Right renal pelvis (tissue), 4 donors: ENCODE measurements at places on chromosomes 2 and 18.

DNA sequence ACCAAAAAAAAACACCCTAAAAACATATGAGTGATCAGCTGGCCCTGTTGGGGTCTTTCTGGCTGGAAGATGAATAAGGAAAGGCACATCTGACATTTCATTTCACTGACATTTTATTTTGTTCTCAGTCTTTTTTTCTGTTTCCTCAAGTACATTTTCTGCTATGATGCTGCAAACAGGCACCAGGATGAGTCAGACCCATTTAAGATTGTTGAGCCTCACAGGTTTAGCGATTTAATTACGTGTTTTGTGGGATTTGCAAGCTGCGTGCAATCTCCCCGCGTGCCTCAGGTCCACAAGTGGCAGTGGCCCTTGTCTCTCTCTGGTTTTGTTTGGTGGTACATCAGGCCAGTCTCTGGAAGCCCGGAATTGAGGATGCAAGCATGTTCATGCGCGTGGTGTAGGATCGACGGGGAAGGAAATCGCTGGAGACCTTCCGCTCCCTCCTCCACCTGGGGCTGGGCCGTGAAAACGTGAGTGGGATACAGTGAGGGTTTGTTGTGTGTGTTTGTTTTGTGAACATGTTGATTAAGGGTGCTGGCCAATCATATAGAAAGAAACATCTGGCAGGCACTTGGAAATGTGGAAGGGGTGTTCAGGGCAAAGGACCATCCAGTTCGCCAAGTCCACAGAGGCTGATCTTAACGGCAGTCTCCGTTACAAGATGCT is 120.2 kb upstream of the ZNF516 start:
- no peak for DNase-seq

- no peak for DNase-seq
Measured at GRCh38 chr2:9178904-9179571, 27.6 kb upstream of the ASAP2 start.

DNA sequence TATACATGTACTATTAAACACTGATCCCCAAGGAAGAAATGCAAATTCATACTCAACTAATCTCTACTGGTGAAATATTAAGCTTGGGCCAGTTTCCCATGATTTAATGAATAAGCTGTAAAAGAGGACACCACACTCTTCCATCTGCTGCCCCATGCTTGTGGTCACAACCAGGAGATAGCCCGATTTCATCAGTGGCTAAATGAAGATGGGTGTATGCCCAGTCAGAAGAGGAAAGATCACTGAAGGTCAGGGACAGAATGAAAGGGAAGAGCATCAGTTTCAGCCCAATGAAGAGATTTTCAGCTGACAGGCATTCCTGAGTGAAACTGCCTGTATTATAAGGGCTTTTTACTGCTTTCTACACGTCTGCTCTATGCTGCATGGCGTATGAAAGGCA is 103.5 kb downstream of the KCNS3 start:
- no peak for DNase-seq

GRCh38 chr2:44939106-44940048 is 2.1 kb upstream of the SIX3 start:
- DNase-seq: no peak

GRCh38 chr2:148569221-148569620 is 75.3 kb upstream of the EPC2 start:
- no peak for DNase-seq

DNA sequence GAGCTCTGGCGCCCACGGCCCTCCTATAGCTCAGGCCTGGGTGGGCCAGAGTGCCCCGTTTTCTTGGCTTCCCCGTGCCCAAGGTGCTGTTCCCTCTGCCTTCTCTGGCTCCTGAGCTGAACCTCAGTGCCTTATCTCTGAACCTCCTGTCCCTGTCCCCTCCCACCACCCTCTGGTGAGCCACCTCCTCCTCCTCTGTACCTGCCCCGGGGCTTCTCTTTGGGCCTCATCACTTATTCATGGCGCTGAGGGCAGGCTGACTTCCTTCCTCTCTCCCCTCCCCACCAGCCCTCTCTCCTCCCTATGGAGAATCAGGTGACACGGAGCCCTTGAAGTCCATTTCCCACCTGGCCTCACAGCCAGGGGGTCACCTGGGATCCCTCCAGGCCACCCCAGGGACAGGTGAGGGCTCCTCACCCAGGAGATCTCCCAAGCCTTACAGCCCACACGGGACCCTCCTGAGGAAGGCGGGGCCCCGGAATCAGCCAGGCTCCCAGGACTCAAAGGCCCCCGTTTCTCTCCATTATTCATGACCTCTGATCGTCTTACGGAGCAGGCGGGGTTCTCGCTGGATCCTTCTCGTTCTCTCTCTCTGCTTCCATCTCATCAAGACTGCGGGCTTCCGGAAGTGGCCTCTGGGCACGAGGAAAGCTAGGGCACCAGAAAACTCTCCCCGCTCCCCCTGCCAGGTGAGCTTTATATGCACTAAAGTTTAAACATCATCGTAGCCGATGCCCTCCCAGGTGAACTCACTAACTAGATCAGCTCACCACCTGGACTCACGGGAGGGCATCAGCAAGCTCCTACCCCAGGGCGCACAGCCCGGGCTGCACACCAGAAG is at the start of gene LOXHD1:
Gene LOXHD1, minus strand, starts transcription at position 106 of the 841 bp plus-strand sequence. CDS start 187 bp downstream, outside the sequence.
- DNase-seq: no peak

DNA sequence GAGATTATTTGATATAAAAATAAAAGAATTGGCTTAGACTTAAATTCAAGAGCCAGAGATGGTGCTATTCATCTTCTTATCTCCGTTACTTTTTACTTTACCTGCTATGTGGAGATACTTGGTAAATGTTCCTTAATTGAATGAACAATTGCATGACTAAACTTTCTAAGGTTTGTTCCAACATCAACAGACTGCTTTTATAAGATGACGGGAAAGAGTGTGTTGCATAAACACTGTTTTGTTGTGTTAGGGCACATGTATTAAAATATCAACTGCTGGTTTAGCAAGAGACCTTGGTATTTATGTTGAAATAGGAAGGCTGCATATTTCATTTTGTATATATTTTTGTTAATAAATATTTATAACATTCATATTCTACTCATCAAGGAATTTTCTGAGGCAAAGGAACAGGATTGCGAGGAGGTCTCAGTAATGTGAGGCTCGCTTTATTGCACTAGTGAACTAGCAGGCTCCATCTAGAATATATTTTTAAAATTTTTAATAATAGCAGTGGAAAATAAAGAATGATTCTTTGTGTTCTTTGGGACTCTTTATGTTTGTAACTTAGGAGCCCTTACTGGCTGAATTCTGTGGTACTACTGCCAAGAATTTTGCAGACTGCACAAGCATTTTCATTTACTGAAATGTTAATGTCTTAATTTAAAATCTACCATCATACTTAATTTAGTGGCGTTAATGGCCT is 10.7 kb upstream of the NFE2L2 start:
- no peak for DNase-seq
